Lower leg skin (tissue), 4 donors: ENCODE measurements at places on chromosomes 16 and 17.

GRCh38 chr16:73124097-73124652 lies 76.2 kb upstream of the ZFHX3 start:
- DNase-seq = no peak

DNA sequence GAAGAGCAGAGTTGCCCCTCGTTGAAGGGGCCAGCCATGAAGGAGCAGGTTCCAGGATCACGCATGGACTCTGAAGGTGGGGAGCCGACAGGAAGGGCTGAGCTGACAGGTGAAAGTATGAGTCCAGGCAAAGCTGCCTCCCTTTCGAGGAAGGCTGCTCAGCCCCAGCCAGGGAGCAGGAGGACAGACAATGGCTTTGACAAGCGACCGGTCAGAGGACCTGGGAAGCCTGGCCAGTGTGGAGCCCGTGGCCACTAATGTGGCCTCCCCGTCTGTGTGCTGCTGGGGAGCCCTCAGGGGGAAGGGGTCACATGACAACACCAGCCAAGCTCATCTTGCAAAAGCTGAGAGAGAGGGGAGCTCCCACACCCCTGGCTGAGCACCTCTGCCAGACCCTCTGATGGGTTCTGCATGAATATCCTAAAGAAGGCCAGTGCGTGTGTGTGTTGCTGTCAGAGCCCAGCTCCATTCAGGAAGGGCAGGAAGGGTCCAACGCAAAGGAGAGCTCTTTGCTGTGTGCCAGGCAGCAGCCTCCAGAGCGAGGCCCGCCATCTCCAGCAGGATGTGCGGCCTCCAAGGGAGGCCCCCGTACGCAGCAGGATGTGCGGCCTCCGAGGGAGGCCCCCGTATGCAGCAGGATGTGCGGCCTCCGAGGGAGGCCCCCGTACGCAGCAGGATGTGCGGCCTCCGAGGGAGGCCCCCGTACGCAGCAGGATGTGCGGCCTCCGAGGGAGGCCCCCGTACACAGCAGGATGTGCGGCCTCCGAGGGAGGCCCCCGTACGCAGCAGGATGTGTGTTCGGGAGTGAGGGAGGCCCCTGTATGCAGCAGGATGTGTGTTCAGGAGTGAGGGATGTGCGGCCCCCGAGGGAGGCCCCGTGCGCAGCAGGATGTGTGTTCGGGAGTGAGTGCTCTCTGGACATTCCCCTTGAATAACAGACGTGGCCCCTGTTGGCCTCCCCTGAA lies 102.1 kb upstream of the CHMP6 start:
- no peak for DNase-seq

DNA sequence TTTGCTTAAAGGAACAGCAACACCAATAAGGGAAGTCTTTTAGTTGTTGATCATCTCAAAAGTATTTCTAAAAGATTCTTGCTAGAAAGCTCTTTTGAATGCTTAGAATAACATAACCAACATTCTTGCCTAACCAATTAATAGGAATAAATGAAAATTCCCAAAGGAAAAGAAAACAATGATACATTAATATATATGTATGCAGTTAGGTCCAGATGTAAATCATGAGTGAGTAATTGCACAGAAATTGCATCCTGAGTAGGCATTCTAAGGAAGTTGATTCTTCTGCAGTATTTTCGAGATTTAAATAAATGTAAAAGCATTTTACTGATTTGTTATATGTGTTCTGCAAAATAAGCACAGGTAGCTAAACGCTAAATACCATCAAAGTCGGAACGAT lies 22.1 kb downstream of the COX10 start:
- no peak for DNase-seq

GRCh38 chr16:759110-759910 lies 1.2 kb upstream of the MSLN start:
- no peak for DNase-seq

DNA sequence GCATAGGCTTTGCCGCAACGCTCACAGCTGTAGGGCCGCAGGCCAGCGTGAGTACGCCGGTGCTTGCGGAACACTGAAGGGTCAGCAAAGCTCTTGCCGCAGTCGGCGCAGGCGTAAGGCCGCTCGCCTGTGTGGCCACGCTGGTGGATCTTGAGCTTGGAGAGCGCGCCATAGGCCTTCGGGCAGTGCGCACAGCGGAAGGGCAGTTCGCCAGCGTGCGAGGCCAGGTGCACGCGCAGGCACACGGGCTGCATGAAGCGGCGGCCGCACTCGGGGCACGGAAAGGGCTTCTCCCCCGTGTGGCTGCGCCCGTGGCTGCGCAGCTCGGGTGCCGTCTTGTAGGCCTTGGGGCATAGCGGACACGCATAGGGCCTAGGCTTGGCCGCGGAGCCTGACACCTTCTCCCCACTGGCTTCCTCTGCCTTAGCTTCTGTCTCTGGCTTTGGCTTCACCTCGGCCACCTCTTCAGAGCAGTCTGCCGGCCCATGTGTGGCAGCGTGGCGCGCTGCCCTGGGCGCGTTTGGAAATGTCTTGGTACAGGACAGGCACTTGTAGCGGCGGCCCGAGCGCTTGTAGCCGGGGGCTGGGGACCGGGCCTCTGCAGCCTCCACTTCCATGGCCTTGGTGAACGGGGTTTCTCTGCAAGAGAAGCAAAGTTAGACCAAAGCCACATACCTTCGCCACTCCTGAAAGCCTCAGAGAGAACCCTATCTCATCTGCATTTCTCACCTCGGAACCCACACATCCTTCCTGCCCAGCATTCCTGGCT lies 10.0 kb downstream of the ZNF668 start:
- DNase-seq = peak; percentile 84

GRCh38 chr17:79536212-79536840 lies 74.5 kb downstream of the RBFOX3 start:
- DNase-seq = no peak

- DNase-seq = no peak
Measured at GRCh38 chr16:25126820-25127232, 15.3 kb downstream of the LCMT1 start.

DNA sequence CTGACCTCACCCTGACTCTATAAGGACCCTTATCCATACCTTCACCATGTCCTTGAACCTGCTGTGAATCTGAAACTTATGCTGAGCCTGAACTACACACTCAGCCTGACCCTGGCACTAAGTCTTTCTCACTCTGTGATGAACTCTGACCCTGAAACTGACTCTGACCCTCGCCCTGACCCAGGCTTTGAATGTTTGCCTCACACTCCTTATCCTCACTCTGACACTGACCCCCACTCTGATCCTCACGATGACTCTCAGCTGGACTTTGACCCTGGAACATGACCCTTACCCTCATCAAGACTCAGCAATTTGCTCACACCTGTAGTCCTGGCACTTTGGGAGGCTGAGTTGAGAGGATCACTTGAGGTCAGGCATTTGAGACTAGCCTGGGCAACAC lies 4.4 kb downstream of the AHSP start:
- DNase-seq = no peak

- DNase-seq = no peak
Measured at GRCh38 chr16:86533767-86534351, 21.2 kb downstream of the MTHFSD start.

DNA sequence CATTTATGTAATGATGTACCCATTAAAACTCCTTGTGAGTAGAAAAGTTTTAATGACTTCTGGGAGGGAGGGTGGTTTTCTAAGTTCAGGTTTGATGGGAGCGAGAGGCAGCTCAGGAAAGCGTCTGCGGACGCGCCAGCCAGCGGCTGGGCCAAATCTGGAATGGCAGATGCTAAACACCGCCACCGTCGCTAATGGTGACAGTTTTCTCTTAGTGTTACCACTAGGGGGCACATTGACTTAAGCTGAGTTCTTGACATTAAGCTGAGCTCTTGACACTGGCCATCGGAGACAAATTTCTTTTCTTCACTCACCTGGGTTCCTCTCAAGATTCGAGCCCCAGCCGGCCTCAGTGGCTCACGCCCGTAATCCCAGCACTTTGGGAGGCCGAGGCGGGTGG lies 6.7 kb downstream of the TRPV1 start:
- no peak for DNase-seq

DNA sequence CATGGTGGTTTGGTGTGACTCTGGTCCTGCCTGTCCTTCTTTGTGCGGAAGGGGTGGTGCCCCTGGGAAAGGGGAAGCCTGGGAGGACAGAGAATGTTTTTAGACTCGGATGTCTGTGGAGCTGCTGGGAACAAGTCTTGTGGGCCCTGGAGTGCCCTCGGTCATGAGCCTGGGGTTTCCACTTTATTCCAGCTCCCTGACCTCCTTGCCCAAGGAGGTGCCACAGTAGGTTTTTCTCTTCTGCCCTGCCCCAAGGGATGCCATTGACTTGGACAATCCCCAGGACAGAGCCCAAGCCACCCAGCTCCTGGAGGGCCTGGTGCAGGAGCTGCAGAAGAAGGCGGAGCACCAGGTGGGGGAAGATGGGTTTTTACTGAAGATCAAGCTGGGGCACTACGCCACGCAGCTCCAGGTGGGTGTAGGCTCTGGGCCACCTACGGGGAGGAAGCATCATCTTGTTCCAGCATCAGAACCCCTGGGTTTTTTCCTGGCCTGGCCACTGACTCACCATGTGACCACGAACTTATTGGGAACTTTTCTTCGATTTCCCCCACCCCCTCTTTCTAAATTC lies 1.4 kb downstream of the STAT5A start:
- DNase-seq = peak; percentile 86

DNA sequence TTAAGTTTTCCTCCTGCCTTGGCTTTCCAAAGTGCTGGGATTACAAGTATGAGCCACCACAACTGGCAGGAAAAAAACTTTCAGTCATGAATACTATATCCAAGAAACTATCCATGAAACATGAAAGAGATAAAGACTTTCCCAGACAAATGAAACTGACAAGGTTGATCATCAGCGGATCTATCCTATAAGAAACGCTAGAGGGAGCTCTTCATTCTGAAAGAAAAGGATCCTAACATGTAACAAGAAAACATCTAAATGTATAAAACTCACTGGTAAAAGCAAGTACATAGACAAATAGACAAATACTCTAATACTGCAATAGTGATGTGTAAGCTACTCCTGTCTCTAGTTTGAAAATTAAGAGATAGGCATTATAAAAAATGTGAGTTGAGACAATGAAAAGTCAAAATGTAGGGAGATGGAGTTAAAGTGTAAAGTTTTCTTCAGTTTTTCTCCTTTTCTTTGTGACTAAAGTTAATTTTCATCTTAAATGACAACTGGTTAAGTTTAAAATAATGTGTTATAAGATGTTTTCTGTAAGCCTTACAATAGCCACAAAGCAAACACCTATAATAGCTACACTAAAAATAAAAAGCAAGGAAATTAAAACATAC lies 79.6 kb upstream of the TEKT1 start:
- DNase-seq = no peak

GRCh38 chr17:41444640-41445039 lies 3.9 kb upstream of the KRT38 start:
- DNase-seq = no peak

- DNase-seq = no peak
Measured at GRCh38 chr16:58027161-58027915, 1.8 kb downstream of the MMP15 start.

- DNase-seq = peak; percentile 87
Measured at GRCh38 chr16:57093666-57094564, 1.5 kb downstream of the CPNE2 start.

GRCh38 chr17:34374457-34374856 lies 11.4 kb upstream of the CCL1 start:
- no peak for DNase-seq

DNA sequence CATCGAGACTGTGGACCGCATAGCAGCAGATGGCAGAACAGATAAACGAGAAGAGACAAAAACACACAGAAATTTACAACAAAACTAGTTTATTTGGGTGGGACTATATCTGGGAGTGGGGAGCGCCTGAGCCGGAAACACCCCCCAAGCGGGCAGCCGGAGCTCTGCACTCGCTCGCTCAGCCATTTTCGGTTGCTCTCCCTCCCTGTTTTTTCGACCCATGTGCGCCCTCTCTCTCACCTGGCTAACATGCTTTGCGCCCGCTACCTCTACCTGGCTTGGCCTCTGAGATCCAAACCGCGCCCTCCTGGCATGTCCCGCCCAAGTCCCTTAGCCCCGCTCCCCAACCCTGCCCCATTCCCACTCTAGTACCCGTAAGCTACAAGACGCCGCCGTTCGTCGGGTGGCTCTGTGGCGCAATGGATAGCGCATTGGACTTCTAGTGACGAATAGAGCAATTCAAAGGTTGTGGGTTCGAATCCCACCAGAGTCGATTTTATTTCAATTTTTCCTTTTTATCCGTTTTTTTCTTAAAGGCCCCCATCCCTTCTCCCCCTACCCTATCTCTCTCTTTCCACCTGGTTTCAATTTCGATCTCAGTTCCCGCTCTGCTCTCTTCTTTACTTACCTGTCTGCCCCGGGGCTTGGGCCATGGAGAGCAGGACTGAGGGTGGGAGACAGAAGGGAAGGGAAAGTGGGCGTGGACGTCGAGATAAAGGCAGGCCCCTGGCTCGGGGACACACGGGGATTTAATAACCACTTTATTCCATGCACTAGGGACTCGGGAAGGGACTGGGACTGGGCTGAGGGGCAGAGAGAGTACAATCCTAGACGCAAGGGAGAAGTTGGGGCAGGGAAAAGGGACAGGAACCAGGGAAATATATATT lies 2.4 kb upstream of the ALOXE3 start:
- DNase-seq = peak; percentile 55

GRCh38 chr17:39737760-39738567 lies at the start of gene GRB7:
GRB7 (plus strand) TSS chr17:39737938; CDS start chr17:39742302, 4,364 bp downstream.
- peak; percentile 66 for DNase-seq

- no peak for DNase-seq
Measured at GRCh38 chr16:19810817-19811731, 73.6 kb downstream of the GPRC5B start.

GRCh38 chr17:70144260-70144846 lies 25.0 kb upstream of the KCNJ2 start:
- DNase-seq = no peak

GRCh38 chr17:57670769-57671569 lies 74.1 kb downstream of the CCDC182 start:
- DNase-seq = no peak

GRCh38 chr16:5578980-5579379 lies 481.4 kb upstream of the EEF2KMT start:
- no peak for DNase-seq

GRCh38 chr17:77392376-77393273 lies 251.9 kb downstream of the SEC14L1 start:
- DNase-seq = no peak

DNA sequence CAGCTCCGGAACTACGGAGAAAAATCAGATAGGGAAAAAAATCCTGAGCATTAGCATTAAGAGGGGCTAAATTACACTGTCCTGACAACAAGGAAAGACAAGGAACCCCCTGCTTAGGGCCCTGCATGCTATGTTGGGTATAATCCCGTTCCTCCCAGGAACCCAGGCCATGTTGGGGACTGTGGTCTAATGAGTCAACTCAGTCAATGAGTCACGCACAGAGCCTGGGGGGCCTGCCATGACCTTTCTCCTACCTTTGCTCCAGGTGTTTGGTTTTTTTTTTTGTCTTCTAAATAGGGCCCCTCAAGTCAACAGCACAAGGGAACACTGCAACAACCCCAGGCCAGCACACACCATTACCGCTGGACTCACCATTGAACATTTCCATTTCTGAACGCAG lies 8.9 kb upstream of the ZNF200 start:
- DNase-seq = no peak
